A673 (cell line): ENCODE measurements at places on chromosomes 16 and 17. TPM values are rescaled to one million over a fixed set of nuclear protein-coding genes. Genes with fewer than 3 reads are reported as not detected.

NUBP1 gene
- 22.9 and 25.2 TPM in 2 replicates for total RNA-seq

ZPBP2 gene
- total RNA-seq = not detected in 2 replicates

- peak; percentile 57 for DNase-seq
Observed at GRCh38 chr17:75619506-75620431, 13.5 kb upstream of the SMIM5 start.

DNA sequence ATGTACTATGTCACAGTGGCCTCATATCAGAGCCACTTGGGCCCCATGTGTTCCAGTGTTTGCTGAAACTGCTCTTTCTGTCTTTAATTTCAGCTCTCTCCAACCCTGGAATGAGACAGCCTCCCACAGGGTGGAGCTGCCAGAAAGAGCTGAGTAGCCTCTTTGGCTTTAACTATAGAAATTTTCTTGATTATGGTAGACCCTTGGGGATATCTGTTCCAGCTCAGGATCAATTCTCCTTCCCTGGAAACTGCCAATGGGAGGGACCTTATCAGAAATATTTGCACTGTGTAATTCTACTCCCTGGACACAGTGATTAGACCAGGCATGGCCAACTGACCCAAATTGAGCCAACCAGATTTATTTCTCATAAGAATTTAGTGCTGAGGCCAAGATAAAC lies 39.0 kb upstream of the KDM8 start:
- no peak for DNase-seq

DNA sequence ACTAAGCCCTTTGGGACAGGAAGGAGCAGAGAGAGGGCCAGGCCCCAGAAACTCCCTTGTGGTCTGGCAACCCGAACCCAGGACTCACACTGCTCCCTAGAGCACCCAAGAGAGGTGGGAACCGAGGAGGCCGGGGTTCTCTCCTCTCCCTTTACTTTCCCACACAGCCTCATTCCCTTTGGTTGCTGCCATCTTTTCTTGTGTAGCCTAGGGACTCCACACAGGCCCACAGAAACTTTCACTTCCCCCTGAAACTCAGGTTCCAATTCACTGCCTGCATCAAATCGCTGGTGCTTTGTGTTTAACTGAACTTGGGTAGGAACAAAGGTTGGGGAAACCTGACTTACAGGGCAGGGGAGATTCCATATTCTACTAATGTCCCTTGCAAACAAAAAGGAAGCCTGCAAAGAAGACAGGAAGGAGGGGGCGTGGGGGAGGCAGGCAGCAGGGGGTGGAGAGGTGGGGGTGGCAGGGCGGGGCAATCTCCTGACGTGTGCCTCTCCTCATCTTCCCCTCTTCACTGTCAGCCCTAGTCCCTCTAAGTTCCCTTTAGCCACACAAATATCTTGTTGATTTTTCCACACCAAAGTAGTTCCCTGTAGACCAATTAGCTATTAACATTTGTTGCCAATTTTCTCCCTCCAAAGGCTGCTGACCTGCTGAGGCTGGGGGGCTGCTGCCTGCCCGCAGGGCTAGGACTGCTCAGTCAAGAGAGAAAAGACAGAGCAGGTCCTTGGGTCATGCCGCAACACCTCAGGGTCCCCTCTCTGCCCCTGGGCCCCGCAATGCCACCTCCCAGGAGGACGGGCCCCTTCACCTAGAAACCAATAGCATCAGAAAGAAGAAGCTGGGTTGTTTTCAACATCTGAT lies 8.0 kb downstream of the ST3GAL2 start:
- peak; percentile 65 for DNase-seq

DNA sequence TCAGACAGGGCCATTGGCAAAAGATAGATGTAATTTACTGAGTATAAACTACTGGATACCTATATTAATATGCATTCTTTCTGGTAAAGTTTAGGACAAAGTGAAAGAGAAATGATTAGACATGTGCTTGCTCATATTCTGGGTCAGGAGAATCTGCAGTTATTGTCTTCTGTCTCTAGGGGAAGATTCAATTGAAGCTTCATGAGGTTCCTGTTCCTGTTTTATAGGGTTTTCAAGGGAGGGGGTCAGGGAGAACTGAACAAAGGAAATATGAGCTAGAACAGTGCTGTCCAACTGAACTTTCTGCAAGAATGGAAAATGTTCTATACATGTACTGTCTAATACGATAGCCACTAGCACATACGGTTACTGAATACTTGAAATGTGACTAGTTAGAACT lies 59.3 kb upstream of the CORO6 start:
- DNase-seq = peak; percentile 86

DNA sequence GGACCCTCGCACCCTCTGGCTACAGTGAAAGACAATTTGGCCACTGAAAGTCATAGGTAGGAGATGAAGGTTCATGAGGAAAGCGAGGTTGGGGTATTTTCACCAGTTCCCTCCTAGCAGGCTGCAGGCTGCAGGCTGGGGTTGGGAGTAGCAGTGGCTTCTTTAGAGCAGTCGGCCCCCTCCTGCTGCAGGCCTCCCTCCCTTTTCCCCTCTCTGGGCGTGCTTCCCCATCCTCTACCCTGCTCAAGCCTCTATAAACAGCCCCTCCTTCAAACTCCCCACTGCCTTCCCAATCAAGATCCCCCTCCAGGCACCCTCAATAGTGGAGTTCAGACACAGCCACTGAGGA lies 41.8 kb downstream of the GAS7 start:
- no peak for DNase-seq

GGT6 gene
- not detected in 2 replicates for total RNA-seq

- DNase-seq = no peak
Observed at GRCh38 chr16:14366974-14367707, 262.9 kb downstream of the PARN start.

AANAT gene
- total RNA-seq = not detected in 2 replicates

DNA sequence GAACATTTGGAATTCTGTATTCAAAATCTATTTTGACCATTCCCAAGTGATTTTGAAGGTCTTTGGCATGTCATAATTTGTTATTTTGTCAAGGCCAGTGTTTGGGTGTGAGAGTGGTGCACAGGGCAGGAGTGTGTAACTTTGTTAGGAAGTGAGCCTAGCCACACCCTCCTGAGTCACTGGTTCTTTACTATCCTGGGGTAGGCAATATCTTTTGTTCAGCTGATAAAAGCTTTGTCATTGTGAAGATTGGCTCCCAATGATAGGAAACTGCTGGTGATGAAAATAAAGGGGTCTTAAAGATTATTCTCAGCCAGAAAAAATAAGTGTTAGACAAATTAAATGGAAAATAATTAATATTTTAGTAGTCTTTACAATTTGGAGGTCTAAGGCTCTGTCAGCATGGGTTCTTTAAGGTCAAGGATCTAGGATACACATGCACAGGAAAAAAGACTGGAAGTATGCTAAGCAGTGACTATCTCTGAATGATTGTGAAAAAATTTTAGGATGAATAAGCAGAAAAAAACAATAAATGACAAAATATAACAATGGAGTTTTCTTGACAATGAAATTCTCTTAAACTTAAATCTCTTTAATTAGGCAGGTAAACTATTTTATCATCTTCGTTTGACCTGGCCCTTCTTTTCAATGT lies 5.1 kb downstream of the UBN1 start:
- DNase-seq = no peak

DNA sequence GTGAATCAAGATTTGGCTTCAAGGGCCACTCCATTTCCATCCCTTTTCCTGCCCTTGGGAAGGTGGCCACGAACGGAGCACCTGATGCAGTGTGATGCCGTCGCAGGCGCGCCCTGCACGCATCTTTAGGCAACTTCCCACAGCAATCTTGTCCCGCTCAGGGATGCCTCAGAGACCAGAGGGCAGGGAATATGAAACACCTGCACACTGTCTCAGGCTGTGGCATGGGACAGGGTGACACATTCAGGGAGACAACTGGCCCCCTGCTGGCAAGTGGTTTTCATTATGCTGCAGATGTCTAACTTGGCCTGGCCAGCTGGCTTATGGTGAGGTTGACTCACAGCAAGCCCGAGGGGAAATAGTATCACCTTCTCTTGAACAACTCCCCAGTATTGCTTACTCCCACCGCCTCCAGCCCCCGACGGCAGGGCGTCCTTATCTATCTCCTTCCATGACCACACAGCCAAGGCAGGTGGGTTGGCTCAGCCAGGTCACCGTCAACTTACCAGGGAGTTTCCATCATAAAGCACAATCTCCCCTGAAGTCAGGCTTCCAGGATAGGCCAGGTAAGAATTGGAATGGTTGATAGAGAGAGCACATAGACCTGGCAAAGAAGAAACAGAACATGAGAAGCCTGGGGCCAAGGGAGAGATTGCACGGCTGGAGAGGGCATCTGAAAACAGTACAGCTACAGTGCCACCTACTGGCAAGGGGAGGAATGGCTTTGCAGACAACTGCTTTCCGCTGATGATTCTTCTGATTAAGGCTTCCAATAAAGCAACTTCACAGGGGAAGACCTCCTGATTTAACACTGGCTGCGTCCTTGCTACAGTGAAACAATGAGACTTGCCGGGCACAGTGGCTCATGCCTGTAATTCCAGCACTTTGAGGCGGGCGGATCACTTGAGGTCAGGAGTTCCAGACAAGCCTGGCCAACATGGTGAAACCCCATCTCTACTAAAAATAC lies 21.1 kb downstream of the WIPI1 start:
- peak; percentile 80 for DNase-seq

BAHCC1 gene
- 74.2 and 80.6 TPM in 2 replicates for total RNA-seq

DNA sequence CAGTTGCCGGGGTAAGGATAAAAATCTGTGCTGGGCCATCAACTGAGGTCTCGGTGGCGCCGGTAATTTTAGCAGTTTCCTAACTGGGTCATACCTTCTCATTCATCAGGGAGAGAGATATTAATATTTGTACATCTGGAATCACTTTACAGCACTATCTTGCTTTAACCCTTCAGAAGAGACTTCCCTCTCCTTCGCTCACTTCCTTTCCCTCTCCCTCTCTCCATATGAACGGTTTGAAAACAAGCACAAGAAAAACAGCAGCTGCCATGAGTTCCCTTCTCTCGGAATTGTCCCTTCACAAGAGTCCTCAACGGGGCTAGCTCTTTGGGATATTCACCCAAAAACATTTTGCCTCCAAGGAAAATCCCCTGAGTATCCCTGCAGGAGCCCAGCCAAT lies 144.3 kb upstream of the NOG start:
- no peak for DNase-seq

- DNase-seq = no peak
Observed at GRCh38 chr17:1978396-1978949, 46.7 kb downstream of the RTN4RL1 start.

DNA sequence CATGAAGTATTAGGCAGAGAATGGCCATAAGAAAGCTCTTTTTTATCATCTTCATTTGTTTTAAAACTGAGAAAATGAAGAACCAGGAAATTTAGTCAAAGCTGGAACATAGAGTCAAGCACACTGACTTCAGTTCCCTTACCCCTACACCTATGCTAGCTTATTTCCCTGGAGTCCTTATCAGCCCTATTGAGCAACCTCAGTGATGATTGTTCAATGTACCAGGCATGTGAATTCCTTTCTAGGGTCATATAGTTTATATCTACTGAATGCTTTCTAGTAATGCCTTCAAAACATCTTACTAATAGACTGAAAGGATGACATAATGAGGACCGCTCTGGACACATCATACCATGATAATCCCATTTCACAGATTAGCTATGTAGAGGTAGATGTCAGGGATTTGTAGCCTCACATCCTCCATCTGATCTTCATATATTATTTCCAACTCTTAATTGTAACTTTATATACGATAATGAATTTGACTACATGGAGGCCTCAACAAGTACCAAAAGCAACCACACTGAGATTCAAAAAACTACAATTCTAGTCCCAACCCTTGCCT lies 460.4 kb upstream of the DYNLRB2 start:
- DNase-seq = no peak

GNGT2 gene
- 9.2 and 9.6 TPM in 2 replicates for total RNA-seq

GRCh38 chr17:75450270-75450669 lies 6.2 kb upstream of the TMEM94 start:
- DNase-seq = no peak

MYO1D gene
- total RNA-seq = 10.4 and 12.1 TPM in 2 replicates

UTS2R gene
- total RNA-seq = 0.52 and 0.58 TPM in 2 replicates

DNA sequence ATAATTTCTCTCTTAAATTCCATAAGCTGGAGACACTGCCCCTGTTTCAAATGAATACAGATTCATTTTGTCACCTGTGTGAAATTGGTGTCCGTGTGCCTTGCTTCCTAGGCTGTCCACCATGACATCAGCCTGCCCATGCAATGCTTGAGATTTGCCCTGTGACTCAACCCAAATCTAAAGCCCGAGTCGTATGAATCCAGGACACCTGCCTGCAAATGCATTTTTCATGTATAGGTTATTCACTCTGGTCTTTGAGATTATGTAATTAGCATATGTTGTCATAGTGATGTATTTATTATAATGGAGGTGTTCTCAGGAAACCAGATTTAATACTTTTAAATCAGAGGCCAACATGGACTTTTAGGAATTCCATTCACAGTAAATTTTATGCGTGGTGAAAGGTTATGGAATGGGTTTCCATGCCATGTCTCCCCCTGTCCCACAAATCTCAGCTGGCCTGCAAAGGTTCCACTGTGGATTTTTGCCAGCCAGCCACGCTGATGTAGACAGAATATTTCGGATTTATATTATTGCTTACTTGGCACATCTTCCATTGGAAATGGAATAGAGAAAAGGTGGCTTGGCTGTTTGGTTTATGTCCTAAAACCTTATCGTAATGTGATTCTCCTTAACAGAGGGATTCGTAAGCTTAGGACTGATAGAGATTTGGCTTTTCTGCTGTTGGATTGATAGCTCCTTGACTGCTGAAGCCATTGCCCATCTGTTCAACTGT lies 551.1 kb downstream of the WWOX start:
- DNase-seq = no peak

TGFB1I1 gene
- total RNA-seq = 3.3 and 3.8 TPM in 2 replicates

- DNase-seq = no peak
Observed at GRCh38 chr16:75916451-75916850, 190.2 kb upstream of the CPHXL start.

GABARAP gene
- total RNA-seq = 296 and 314 TPM in 2 replicates

GRCh38 chr17:55332296-55333041 lies 67.7 kb downstream of the HLF start:
- DNase-seq = no peak

- no peak for DNase-seq
Observed at GRCh38 chr16:17193566-17194100, 277.1 kb downstream of the XYLT1 start.
